ENCODE measurements at places on chromosomes 16 and 17.
A peak's percentile ranks its signal among the peaks of the same experiment; 100 is the strongest.

DNA sequence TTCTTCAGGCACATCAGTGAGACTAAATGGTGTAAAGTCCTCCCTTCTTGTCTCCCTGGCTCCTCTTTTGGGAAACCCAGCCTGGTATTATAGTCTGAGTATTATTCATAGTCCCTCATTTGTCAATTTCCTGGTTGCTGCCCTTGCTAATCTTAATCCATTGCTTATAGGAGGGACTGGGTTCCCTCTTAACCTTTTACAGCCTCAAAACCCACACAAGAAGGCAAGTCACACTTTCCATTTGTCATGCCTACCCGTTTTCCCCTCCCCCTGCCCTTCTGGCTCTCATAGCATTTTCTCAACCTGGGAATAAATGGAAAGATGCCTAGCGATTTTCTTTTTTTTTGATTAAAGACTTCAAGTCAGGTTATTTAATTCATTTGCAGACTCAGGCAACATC lies 124.8 kb downstream of the MAP2K6 start:
- no peak for ATAC-seq

- peak; percentile 58 for ATAC-seq
Observed at GRCh38 chr16:79282806-79283205, 317.7 kb downstream of the MAF start.

GRCh38 chr17:6654841-6655731 lies 3.5 kb downstream of the C17orf100 start:
- ATAC-seq, result no peak

DNA sequence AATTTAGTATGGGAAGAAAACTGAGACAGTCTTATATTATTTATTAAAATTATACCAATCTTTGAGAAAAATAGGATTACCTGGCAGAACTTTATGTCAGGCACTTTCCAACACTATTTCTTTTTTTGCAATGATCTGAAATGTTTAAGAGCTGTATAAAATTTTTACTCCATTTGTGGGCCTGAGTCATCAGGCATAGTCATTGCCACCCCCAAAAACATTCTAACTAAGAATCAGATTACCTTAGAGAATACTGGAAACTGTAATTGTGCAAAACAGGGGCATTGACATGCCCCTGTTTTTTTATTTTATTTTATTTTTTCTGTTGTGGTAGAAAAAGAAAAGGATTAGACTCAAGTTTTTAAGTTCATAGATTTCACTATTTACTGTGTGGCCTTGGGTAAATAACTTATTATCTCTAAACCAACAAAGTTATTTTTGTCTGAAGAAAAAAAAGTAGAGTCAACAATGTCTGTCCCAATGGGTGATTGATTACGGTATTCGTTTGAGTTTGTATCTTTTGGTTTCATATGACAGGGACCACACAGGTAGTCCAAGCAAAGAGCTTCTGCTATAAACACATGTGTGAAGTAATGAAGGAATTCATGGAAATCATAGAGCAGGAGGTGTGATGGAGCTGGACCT lies 24.6 kb downstream of the VAT1L start:
- ATAC-seq, result no peak

DNA sequence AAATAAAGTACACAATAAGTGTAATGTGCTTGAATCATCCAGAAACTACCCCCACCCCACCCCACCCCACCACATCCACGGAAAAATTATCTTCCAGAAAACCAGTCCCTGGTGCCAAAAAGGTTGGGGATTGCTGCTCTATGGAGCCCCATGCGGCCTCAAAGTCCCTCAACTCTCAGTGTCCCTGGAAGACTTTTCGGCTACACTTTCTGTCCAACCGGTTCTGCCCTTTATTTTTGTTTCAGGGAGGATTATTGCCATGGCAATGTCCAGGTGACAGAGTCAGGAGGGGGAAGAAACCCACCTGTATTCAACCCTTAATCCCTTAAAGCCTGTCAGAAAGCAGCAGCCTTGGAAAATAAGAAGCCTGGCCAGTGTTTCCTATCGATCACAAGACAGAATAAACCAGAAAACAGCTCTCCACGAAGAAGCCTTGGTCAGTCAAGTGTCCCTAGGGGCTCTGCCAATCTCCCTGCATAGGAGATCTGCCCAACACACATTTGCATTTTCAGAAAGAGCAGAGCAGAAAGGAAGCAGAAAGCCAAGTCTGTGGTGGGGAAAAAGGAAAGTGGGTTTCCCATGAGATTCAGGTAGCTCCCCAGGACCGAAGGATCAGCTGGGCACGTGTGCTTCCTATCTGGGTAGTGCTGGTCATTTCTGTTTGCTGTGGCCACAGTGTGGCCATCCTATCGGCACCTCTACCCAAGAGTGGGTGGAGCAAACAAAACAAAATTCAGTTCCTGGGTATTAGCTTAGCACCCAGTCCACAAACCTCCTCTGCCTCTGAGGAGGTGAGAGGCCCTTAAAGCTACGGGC lies 342.7 kb downstream of the SOX9 start:
- ATAC-seq, result no peak

DNA sequence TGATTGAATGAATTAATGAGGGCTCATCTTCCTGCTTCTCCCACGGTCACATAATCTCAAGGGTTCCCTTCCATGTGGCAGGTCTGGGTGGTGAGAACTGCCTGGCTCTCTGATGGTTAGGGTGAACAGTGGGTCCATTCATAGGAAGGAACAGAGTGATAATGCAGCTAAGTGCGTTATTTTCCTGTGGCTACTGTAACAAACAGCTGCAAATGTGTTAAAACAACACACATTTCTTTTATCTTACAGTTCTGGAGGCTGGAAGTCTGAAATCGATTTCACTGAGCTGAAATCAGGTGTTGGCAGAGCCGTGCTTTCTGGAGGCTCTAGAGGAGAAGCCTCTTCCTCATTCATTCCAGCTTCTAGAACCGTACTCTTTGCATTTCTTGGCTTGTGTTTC lies 95.3 kb downstream of the BMERB1 start:
- no peak for ATAC-seq

GRCh38 chr17:49393491-49394255 lies 21.0 kb downstream of the PHB1 start:
- no peak for ATAC-seq

GRCh38 chr16:58488531-58488930 lies 11.4 kb upstream of the NDRG4 start:
- no peak for ATAC-seq

- no peak for ATAC-seq
Observed at GRCh38 chr16:77062878-77063675, 127.9 kb upstream of the MON1B start.

- no peak for ATAC-seq
Observed at GRCh38 chr16:30352488-30353401, 2.4 kb downstream of the CD2BP2 start.

- ATAC-seq, result no peak
Observed at GRCh38 chr16:72609933-72610332, 438.0 kb upstream of the PMFBP1 start.

DNA sequence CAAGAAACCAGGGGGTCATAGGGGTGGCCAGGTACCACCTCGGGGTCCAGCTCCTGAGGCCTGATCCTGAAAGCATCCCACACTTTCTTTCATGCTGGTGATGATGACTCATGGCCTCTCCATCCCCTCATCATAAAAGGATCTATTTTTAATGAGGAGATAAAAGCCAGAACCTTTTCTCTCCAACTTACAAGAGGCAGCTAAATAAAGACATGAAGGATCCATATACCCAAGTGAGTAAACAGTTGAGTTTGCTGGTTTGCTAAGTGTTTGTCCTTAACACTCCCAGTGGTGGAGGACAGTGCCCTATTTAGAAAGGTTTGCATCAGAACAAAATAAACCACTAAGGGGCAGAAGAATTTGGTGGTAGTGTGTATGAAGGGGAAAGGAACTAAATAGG lies 383.8 kb downstream of the GRIN2A start:
- no peak for ATAC-seq

GRCh38 chr17:48757524-48757961 lies 29.0 kb upstream of the HOXB13 start:
- ATAC-seq, result no peak

- ATAC-seq, result no peak
Observed at GRCh38 chr17:2455956-2456355, 55.1 kb upstream of the MNT start.

DNA sequence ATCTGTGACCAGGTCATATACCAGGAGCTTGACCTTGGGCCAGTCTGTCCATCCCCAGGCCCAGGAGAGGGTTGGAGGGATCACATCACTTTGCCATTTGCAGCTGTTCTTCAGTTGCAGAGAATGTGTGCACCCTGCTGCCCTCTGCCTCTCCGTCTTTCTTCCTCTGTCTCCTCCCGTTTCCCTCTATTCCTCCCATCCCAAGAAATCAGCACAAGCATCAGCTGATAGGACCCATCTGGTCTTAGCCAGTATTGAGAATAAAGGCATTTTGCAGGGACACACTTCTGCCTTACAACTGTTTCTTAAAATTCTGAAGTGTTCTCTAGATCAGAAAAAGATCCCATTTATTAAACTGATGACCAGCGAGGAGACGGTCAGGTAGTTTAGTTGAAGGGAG lies 368.7 kb downstream of the CPPED1 start:
- ATAC-seq, result no peak

DNA sequence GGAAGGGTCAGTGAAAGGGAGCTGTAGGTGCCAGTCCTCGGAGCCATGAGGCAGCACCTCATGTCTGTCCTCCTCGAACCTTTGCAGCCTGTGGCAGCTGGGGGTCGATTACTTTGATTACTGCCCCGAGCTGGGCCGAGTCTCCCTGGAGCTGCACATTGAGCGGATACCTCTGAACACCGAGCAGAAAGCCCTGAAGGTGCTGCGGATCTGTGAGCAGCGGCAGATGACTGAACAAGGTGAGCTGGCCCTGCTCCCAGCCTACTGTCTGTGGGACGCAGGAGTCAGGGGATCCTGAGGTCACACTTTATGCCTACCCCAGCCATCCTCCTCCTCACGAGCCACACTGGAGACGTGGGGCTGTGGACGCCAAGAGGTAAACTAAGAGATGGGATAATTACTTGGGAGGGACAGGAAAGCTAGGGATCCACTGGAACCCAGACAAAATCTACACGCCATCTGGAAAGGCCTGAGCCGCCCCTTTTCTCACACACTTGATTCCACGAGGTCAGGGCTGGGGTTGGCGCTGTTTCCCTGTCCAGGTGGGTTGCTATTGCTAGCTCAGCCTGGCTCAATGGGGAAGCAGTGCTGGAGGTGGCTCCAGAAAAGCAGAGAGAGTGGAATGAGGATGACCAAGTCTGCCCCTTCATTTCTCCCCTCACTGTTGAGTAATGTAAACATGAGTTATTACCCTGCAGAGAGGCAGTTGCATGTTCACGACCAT lies 26.4 kb downstream of the NUP85 start:
- no peak for ATAC-seq

- ATAC-seq, result no peak
Observed at GRCh38 chr16:48907906-48908634, 298.1 kb upstream of the N4BP1 start.

DNA sequence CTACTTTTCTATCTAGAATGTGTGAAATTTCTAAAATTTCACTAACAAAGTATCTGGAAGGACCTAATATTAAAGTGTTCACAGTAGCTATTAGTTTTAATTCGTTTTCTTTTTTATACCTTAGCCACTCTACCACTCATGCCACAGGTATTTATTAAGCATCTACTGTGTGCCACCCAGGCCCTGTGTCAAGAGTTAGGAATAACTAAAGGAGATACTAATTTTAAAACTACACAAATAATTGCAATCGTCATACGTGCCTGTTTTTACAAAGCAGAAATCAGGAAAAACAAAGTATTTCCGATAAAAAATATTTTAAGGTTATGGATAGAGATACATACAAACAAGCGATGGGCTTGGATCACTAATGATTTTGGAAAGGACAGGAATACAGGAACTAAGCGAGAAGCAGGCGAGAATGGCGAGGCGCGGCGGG lies 483 bp upstream of the EEF2K start:
- no peak for ATAC-seq

DNA sequence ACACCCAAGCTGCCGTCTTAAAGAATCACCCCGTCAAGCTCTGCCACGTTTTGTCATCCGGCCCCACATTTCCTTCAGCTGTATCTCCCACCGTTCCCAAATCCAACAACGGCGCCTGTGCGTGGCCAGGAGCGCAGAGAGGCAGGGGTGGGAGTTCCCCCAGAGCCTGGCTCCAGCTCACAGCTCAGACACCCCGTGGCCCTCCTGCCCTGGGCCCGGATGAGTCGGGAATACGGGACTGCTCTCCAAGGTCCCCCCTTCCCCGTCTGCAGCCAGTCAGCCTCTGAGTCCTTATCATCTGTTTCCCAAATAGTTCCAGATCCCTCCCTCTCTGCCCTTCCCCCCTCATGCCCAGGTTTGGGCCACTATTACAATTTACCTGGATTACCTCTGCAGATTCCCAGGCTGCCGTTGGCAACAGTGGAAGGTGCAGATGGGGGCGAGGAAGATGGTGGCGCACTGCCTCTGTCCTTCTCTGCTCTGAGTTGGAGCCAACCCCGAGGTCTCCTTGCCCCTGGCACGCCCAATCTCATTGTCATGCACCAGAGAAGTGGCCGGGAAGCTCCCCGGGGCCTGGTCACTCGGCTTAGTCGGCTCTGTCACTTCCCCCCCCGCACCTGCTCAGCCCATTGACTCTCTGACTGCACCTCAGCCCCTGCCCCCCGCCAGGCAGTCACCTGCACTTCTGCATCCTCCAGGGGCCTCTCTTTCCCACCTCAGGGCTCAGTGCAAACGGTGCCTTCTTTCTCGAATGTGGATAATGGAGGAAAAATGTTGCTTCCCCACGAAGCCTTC lies 18.3 kb upstream of the RPTOR start:
- ATAC-seq, result no peak

- ATAC-seq, result peak; percentile 32
Observed at GRCh38 chr17:3963237-3964201, 718 bp downstream of the ATP2A3 start.

DNA sequence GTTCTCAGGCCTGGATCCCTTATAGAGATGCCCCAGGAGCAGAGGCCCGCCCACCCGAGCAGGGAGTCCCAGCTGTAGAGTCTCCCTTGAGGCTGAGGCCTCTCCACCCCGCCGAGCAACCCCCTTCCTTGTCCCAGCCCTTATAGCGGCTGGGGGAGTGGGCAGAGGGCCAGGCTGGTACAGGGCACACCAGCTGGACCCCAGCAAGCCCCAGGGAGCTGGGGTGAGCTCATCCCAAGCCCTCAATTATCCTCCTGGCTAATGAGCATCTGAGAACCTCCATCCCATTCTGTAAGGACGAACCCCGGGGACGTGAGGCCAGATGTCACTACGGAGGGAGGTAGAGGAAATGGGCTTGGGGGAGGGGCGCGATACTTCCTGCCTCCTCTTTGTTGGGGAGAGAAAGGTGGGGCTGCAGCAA lies 3.2 kb upstream of the SNN start:
- no peak for ATAC-seq

Data from activated CD4-positive, CD25-positive, alpha-beta regulatory T cell treated with anti-CD3 and anti-CD28 coated beads, Interleukin-2, amount 50 U/mL, for 24 hours (primary cell).